ENCODE measurements at places on chromosomes 2 and 18.
A peak's percentile ranks its signal among the peaks of the same experiment; 100 is the strongest.

GRCh38 chr2:45812011-45812500, 160.6 kb downstream of the PRKCE start:
- no peak for DNase-seq

- DNase-seq = no peak
These were observed 96.9 kb downstream of the HNRNPLL start for GRCh38 chr2:38505779-38506178.

- no peak for DNase-seq
These were observed at the start of gene CCDC178 for GRCh38 chr18:33440060-33441043. Gene CCDC178, minus strand, starts transcription at chr18:33440721. Its CDS starts 28,633 bp downstream, at chr18:33412088.

- DNase-seq = no peak
These were observed 3.6 kb upstream of the ARHGEF33 start for GRCh38 chr2:38886063-38886462.

GRCh38 chr2:139963863-139964355, 1183.7 kb upstream of the NXPH2 start:
- no peak for DNase-seq

DNA sequence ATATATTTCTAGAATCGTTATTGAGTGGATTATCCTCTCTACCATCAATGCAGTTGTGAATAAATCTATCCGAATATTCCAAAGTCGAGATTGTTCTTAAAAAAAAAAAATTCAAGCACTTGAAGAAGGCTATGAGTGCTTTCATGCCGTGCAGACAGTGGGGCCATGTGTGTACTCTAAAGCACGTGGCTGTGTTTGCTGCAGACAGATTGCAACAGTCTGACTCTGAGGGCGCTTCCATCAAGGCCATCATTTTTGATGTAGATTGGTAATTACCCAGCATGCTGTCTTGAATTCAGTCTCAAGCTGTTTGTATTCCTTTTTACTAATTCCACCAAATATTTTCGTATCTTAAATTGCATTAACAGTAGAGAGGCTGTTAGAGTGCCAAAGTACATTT, 325.9 kb upstream of the LINC00305 start:
- DNase-seq = no peak

- DNase-seq = no peak
These were observed 1284.9 kb upstream of the LRRTM1 start for GRCh38 chr2:81589406-81589805.

DNA sequence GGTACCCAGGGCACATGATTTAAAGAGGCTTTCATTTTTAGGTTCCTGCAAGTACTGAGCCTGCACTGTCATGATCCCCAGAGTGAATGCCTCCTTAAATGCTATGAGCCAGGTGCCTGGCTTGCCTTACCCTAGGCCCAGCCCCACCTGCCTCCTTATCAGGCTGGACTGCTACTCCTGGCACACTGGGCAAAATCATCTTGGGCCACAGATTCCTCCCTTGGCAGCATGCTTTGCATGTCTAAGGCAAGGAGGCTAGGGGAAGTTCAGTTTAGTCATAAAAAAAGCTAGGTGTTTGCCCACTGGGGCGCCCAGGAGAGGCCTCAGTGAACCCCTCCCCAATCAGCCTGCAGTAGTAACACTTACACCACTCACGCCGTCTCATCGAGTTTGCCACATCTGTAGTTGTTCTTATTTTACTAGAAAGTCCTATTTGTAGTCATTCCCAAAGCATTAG, 45.1 kb downstream of the LBH start:
- peak; percentile 63 for DNase-seq

DNA sequence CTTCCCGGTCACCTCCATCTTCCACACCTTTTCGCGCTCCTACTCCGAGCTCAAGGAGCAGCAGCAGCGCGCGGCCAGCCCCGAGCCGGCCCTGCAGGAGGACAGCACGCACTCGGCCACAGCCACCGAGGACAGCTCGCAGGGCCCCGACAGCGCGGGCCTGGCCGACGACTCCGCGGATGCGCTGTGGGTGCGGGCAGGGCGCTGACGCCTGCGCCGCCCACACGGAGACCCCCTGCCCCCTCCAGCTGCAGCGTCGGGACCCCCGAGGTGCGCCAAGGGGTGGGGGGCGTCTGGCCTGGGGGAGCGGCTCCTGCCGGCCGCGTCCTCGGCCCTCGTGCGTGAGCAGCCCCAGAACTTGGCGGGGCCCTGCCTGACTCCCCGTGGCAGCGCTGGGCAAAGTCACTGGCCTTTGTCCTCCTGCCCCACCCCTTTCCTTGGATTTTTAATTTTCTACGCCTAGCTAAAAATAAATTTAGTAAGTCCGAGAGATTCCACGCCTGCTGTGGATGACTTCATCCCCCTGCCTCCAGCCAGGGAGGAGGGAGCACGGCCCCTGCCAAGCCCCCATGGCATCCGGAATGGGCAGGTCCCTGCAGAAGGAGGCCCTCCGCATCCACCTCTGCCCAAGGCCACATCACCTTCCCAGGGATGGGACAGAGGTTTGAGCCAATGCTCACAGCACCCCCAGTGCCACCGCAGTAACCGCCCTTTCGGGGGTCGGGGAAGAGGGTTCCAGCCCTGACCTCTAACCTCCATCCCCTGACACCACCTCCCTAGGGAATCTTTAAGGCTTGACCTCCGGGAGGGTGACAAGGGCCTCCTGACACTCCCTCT, 51.6 kb downstream of the SLC66A2 start:
- DNase-seq = no peak

- DNase-seq = no peak
These were observed 24.4 kb upstream of the MBOAT2 start for GRCh38 chr2:9027884-9028283.

DNA sequence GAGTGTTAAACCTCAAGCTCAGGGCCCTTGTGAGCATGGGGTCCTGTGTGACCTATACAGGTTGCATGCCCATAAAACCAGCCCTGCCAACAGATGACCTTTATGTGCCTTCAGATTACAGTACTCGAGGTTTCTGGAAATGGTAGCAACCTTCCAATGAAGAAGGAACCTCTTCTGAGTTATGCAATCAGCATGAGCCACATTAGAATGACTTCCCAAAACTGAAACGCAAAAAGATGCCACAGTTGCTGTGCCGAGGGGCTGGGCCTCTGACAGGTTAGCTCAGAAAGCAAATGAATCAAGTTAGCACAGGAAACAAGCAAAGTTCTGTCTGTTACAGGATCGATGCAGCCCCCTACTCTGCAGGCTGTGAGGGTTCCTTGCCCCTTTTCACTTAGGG, 37.7 kb downstream of the TGFA start:
- DNase-seq = no peak

DNA sequence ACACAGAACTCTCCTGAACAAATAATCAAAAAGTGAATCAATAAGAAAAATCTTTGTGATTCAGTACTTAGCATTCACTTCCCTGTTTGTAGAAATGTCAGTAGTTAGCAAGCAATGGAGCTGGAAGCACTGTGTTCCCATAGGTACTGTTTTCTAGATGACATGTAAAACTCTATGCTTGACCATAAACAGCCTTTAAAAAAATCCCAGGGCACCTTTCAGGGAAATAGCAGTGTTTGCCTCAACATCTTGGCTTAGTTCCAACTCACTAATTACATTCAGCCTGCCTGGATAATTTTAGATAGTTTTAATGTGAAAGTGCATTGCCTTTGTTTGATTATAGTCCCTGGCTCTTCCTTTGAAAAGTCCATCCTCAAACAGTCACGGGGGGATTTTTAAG, 721.8 kb downstream of the ERBB4 start:
- no peak for DNase-seq

GRCh38 chr18:35241448-35241804, 592 bp downstream of the ZNF397 start:
- DNase-seq = no peak

All from stimulated activated naive B cell treated with anti-CD40 and anti-IgM and Interleukin-4, amounts not matched to agents 10 μg/mL and 1 μg/mL and 100 μg/mL, for 72 hours (primary cell).